ENCODE measurements at places on chromosomes 13 and 19.

GRCh38 chr19:35039881-35040825 lies 1.4 kb upstream of the HPN start:
- no peak for DNase-seq

GRCh38 chr13:89899302-89900103 lies 1448.0 kb upstream of the MIR17HG start:
- no peak for DNase-seq

DNA sequence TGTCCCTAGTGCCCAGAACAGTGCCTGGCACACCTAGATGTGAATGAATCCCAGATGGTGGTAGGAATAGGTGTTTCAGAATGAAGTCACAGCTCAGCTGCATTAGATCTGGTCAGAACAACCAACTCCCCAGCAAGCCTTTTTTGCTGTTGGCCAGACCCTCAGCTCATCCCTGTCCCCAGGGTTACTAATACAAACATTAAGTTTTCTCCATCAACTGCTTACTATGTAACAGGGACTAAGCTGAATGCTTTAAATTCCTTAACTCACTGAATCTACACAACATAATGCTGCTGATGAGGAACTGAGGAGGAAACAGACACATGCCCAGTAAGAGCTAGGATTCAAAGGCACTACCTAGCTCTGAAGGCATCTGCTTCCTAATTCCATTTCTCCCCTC lies 18.8 kb downstream of the SMG9 start:
- DNase-seq, result no peak

DNA sequence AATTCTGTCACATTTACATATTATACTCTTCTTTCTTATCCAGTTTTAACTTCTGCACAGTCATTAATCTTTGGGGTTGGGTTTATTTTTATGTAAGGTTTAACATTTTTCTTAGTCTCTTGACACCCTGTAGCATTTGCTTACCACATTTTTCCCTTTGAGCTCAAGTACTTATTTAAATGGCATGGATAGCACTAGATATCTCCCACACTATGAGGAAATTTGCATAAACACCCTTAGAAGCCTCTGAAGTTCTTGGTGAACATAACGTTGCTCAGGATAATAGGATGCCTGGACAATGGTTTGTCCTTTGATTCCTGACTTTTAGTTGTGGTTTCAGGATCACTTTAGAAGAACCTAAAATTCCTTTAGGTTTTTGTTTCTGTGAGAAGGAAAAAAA lies 338.9 kb downstream of the PCDH17 start:
- no peak for DNase-seq
